ENCODE measurements at places on chromosomes 3 and 15.

DNA sequence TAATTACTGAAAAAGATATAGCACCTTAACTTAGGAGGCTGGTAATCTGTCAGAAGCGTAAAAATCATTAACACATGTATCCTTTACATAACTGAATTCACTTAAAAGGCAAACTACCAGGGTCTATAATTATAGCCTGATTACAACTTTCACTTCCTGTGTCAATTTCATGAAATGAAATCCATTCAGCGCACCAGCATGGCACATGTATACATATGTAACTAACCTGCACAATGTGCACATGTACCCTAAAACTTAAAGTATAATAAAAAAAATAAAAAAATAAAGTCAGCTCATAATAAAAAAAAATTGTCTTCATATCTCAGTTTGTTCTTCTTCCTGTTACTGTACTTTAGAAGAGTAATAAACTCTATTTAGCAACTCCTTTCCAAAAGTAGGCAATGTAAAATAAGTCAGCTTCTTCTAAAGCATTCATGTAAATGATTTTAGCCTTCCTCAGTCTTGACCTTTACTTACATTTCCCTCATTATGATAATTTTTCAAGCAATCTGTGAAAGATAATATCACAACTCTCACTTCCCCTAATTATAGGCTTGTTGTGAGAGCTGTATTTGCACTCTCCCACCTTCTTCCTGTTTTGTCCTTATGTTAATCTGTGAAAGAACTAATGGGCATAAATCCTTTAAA lies 50.1 kb downstream of the KBTBD8 start:
- H3K27me3 ChIP-seq: no peaks in the 10 kb centered on the region
- H3K27ac ChIP-seq: no peak overlapping the region
- H3K36me3 ChIP-seq: no peaks in the 10 kb centered on the region
- H3K4me3 ChIP-seq: no peak overlapping the region
- H3K4me1 ChIP-seq: no peaks in the 10 kb centered on the region

DNA sequence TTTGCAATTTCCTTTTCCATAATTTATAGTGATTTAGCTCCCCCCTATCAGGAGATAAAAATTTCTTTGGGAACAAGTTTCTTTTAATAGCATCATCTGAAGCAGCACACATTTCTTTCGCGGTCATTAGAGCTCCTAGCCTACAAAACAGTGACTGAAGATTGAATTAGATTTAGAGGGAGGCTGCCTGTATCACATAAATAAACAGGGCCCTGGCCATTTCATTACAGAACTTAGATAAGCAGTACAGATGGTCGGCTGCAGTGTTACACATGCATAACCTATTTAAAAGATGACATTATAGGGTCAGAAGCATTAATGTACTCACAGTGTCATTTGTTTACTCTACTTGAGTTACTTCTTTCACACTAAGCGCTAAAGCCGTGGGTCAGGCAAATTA lies 81.4 kb upstream of the SLC25A26 start:
- DNase-seq: no peak
- H3K27ac ChIP-seq: no peak overlapping the region
- no peak overlapping the region for H3K4me3 ChIP-seq
- no peaks in the 10 kb centered on the region for H3K27me3 ChIP-seq
- no peaks in the 10 kb centered on the region for H3K4me1 ChIP-seq

- no peaks in the 10 kb centered on the region for H3K27me3 ChIP-seq
- H3K27ac ChIP-seq: no peak overlapping the region
- H3K4me1 ChIP-seq: no peaks in the 10 kb centered on the region
- no peaks in the 10 kb centered on the region for H3K36me3 ChIP-seq
Measured at GRCh38 chr15:97933589-97933988, 26.9 kb upstream of the ARRDC4 start.

- DNase-seq: no peak
- H3K36me3 ChIP-seq: peaks cover 99% of the 10 kb centered on the region
- H3K27me3 ChIP-seq: no peaks in the 10 kb centered on the region
Measured at GRCh38 chr15:82833362-82833682, 23.9 kb downstream of the WHAMM start.
